ENCODE measurements at places on chromosomes 2 and 18.
A peak's percentile ranks its signal among the peaks of the same experiment; 100 is the strongest.

DNA sequence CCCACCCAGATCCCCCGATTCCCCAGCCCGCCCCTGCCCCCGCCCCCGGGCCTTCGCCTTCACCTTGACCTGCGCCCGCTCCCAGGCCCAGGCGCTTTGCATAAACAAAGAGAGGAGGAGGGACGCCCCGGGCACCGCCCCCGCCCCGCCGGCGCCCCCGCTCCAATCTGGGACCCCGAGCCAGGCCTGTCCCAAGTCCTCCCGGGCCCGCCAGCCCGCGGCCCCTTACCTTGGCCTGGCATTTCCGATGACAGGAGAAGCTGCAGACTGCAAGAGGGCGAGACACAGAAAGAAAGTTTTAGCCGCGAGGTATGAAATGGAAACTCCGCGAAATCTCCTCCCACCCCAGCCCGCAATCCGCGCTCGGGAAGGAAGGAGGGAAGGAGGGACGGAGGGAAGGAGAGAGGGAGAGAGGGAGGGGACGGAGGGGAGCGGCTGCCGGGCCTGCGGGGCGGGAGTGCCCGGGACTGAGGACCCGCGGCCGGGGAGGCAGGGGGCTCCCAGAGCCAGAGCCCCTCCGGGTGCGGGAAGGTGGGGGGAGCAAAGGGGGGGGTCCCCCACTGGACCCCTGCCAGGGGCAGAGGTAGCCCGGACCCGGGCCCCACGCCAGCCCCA lies 24.2 kb downstream of the TNS1 start:
- DNase-seq: no peak

GRCh38 chr2:227608561-227609338 lies 5.9 kb downstream of the SCYGR3 start:
- DNase-seq: no peak

GRCh38 chr2:3341336-3341735 lies 36.3 kb downstream of the EIPR1 start:
- DNase-seq: no peak

GRCh38 chr2:237866101-237866621 lies 6.7 kb downstream of the RAMP1 start:
- DNase-seq: no peak

DNA sequence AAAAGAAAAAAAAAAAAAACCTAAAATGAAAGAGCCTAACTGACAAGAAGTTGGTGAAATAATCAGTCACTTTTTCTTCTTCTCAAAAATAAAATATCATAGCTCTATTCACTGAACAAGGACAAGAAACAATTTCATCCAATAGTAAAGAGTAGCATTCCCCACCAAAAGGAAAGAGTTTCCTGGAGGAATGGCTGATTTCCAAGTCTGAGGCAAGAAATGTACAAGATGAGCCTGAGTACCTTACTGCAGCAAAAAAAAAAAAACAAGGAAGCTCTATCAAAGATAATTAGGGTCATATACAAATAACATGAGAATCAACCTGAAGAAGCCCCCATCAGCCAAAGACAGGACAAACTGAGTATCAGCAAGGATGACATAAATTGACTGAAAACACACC lies 11.5 kb downstream of the ROCK1 start:
- DNase-seq: no peak

- no peak for DNase-seq
These were observed 90.3 kb downstream of the TACR1 start for GRCh38 chr2:75108937-75109482.

GRCh38 chr2:98805412-98806171 lies 74.7 kb upstream of the MGAT4A start:
- no peak for DNase-seq

GRCh38 chr2:67792191-67792590 lies 270.6 kb downstream of the C1D start:
- DNase-seq: no peak

GRCh38 chr2:457262-457661 lies 169.4 kb upstream of the ALKAL2 start:
- DNase-seq: no peak

DNA sequence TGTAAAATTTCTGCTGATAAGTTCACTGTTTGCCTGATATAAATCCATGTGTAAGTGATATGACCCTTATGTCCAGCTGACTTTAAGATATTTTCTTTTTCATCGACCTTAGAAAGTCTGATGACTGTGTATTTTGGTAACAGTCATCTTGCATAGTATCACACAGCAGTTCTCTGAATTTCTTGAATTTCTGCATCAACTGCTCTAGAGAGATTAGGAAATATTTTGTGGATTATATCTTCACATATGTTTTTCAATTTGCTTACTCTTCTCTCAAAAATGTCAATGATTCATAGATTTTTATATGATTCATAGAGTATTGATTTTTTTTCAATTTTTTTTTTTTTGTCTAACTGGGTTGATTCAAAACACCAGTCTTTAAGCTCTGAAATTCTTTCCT lies 945.3 kb downstream of the TRIB2 start:
- no peak for DNase-seq

DNA sequence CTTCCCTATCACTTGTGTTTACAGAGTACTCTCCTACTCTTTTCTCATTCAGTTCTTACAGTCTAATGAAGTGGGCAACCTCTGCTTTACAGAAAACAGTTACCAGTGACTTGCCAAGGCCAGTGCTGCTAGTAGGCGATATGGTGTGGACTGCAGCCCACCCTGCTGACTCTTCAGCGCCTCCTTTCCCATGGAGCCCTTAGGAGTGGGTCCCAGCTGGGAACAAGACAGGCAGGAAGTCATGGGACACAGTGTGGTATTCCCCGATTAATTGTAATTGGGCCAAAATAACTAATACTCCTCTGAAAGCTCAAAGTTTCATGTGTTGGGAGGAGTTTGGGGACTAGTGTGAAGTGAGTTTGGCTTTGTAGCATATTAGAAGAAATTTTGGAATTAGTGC lies 120.1 kb upstream of the EML6 start:
- no peak for DNase-seq

- DNase-seq: no peak
These were observed 110.2 kb upstream of the TRIB2 start for GRCh38 chr2:12606472-12607000.

DNA sequence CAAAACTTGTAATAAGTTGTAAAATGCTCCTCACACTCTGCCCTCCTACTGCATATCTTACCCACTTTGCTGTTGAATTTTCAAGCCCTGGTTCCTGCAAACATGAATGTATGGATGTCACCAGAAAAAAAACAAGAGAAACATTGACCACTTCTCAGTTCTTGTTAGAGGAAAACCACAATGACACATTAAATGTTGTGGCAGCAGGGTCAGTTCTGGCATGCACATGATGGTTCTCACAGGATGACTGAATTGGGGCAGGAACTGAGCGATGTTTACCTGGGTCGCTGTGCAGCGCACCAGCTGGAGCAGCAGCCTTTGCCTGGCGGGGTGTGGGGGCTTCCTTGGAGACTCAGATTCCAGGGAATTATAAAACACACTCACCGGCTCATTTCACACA lies 14.0 kb upstream of the PRKCE start:
- no peak for DNase-seq

DNA sequence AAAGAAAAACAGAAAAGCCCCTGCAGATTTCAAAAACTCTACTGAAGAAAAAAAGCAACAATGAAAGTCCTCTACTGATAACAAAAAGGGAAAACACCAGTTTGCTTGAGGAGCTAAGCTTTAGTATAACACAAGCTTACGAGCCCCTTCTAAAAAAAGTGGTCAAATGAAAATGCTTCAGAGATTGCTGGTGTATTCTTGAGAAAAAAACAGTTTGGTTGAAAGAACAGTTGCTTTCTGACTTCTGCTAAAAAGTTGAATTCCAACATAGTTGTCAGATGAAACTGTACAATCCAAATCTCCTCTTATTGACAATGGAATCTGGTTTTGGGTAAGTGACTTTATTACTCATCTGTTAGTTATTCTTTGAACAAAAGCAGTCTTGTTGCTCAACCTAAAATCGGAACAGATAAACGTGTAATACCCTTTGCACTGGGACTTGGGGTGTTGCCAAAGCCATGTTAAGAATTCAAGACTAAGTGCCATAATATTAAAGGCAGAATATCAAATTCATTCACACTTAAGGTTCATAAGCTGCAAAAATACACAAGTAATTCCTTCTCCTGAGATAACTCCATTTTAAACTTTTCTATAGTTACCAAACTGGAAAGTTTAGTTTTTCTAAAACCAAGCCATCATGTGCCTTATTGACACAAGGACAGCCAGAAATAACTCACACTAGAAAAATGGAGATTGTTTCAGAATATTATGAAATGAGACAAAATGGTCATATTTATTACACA lies 45.3 kb upstream of the SPAG16 start:
- DNase-seq: no peak

DNA sequence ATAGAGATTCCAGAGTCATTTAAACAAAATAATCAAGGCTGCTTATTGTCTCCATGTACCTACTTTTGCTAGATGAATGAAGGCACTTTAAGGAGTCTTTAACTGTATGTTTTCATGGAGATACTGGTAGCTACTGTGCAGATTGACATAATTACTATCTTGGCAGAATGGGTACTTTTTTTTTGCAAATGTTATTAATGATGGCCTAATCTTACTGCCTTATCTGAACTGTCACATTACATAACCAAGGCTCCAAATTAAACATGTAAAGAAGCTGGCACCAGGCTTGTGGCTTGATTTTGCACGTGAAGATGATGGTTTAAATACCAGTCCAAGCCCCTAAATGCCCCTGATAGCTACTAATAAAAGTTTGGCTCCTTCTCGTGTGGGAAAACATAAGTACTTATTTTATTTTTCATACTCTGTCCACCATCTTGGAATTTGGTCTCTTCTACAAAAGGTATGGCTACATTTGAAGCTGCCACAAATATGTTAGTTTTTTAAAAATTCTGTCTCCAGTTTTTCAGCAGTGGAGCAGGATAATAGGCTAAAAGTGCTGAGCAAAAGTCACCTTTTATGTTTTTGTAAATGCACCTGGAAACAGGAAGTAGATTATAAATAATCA lies 4.1 kb downstream of the TRIB2 start:
- DNase-seq: no peak

DNA sequence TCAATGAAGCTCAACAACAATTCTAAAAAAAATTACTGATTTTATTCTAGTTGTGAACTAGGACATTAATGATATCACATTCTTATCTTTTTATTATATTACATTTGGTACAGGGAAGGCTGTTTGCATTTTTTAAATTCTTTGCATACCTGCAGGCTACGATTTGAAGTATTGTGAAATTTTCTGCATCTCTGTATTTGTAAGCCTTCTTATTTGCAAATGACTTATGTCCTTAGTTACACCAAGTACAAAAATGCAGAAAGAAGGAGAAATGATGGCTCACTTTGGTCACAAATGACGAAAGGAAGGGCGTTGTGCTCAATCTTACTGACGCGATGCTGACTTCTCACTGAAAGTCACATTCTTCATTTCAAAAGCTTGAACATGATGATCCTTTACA lies 227.5 kb upstream of the SOX11 start:
- no peak for DNase-seq

- DNase-seq: no peak
These were observed 219.1 kb upstream of the BOD1L2 start for GRCh38 chr18:56927786-56928185.

DNA sequence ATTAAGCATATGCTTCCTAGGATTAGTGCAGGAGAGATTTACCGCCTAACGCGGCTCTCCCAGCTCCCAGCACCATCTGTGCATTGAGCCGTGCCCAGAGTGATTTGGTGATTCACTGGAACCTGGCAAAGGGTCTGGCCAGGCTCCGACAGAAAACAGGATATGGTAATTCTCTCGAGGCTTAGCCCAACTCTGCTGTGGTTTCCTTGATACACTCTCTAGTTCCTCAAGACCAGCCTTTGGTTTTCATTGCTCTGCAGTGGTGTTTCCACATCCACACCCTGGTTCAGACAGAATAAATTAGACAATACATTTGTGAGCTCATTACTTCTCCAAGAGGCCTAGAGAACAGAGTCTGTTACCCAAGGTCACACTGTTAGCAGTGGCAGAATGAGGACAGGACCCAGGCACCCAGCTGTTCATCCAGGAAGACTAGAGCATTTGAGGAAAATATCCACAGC lies 23.0 kb upstream of the SMAD2 start:
- no peak for DNase-seq

- DNase-seq: no peak
These were observed 26.2 kb downstream of the OLA1 start for GRCh38 chr2:174222154-174222553.

DNA sequence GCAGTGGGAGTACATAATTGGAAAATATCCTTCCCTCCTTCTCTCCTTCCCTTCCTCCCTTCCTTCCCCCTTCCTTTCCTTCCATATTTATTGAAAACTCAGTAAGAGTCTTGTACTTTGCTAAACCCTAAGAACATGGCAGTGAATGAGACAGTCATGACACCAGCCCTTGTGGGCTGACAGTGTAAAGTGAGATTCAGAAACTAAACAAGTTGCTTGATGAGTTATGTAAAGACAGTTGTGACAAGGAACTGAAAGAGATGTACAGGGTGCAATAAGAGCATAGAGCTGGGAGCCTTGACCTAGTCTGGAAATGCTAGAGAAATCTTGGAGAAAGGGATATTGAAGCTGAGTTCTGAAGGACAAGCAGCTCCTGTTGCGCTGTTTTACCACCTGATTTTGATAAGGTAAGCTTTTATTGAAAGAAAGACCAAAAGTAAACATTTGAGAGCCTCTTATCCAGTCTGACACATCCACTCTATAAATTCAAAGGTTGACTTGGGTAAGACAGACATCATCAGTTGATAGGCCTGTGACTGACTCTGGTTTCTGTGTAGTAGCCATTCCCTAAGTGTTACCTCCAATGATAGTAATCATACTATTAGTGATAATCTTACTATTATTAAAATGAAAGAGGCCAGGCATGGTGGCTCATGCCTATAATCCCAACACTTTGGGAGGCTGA lies 66.5 kb upstream of the SKOR2 start:
- DNase-seq: no peak

GRCh38 chr2:69914164-69914949 lies 552 bp upstream of the MXD1 start:
- peak; percentile 100 for DNase-seq

GRCh38 chr2:30455114-30455738 lies 8.2 kb downstream of the LCLAT1 start:
- no peak for DNase-seq

DNA sequence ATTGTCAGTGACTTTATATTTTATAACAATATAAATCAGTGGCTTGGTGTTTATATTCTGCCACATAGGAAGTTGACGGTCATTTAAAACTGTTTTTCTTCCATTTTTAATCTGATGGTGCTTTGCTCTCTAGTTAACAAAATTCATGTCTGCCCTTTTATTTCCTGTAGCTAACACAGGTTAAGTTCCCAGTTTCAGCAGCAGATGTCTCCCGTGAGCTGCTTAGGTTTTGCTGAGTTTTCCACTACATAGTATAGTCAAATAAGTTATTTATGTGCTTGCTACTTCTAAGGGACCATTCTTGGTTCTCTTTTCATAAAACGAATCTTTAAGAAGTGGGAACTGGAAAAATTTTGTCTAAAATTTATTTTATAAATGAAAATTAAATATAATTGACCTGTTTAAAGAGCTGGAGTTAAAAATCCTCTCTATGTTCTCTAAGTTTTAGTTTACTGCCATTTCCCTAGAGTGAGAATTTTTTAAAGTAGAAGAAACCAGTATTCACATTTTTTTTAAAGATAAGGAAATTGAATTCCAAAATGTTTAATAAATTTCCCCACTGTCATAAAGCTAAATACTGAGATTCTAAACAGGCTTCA lies 20.6 kb downstream of the HTR2B start:
- peak; percentile 28 for DNase-seq

GRCh38 chr2:159150280-159150746 lies 136.2 kb downstream of the WDSUB1 start:
- DNase-seq: no peak
